OCI-LY7 (cell line): ENCODE measurements at places on chromosomes 5 and 9. TPM values are rescaled to one million over a fixed set of nuclear protein-coding genes. Genes with fewer than 3 reads are reported as not detected.
A peak's percentile ranks its signal among the peaks of the same experiment; 100 is the strongest.

NUTM2F gene
- not detected in 2 replicates for total RNA-seq

DPM2 gene
- 47.7 and 50.7 TPM in 2 replicates for total RNA-seq

RNF180 gene
- not detected in 2 replicates for total RNA-seq

NEUROG1 gene
- total RNA-seq, result not detected in 2 replicates

ENTPD2 gene
- not detected in 2 replicates for total RNA-seq

FRMD3 gene
- 0.48 and 0.65 TPM in 2 replicates for total RNA-seq

LCN15 gene
- not detected in 2 replicates for total RNA-seq

CCNJL gene
- total RNA-seq, result not detected in 2 replicates

FAM78A gene
- 35.0 and 38.4 TPM in 2 replicates for total RNA-seq

EGFL7 gene
- not detected in 2 replicates for total RNA-seq

IL3 gene
- total RNA-seq, result not detected in 2 replicates

PRDM12 gene
- not detected in 2 replicates for total RNA-seq

DNA sequence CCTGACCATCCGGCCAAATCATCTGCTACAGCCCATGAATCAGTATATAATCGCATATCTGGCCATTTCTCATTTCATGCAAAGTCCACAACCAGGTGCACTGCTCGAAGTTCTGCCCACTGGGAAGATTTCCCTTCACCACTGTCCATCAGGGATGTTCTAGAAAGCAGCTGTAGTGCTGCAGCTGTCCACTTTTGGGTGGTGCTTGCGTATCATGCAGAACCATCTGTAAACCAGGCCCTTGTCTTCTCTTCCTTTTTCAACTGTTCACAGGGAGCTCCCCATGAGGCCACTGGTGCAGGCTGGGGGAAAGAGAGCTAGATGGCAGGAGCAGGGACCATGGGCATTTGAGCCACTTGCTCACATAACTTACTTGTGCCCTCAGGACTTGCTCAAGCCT, 7.4 kb upstream of the ADAMTS6 start:
- DNase-seq, result no peak

- no peak for DNase-seq
Observed at GRCh38 chr9:82164159-82164558, 175.6 kb downstream of the SPATA31D1 start.

GRCh38 chr9:5582835-5583195, 46.1 kb upstream of the RIC1 start:
- DNase-seq, result peak; percentile 63

GRCh38 chr5:35803191-35803651, 53.5 kb upstream of the IL7R start:
- DNase-seq, result peak; percentile 70

- no peak for DNase-seq
Observed at GRCh38 chr9:87327575-87328125, 170.0 kb upstream of the DAPK1 start.

GRCh38 chr9:136928591-136928990, 15.9 kb downstream of the FBXW5 start:
- DNase-seq, result no peak

GRCh38 chr5:35954175-35954574, 15.8 kb upstream of the CAPSL start:
- DNase-seq, result no peak

DNA sequence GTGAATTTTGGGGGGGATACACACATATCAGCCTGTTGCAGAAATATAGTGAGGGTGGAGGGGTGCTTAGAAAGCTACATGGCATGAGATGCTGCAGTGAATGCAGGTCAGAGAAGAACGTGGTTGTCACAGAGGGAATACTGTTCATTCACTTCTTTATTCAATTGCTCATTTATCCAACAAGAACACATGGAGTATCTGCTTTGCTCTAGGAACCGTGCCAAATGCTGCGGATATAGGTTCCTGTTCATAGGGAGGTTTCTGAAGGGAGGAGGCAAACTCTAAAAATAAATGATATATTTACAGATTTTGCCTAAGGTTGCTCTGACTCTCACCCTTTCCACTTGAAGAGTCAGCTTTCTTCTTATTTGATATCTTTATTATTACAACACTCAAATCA, 444.3 kb upstream of the CLINT1 start:
- no peak for DNase-seq

- DNase-seq, result no peak
Observed at GRCh38 chr9:133725886-133726285, 12.3 kb downstream of the SARDH start.

- no peak for DNase-seq
Observed at GRCh38 chr5:116661419-116661818, 86.8 kb upstream of the SEMA6A start.

DNA sequence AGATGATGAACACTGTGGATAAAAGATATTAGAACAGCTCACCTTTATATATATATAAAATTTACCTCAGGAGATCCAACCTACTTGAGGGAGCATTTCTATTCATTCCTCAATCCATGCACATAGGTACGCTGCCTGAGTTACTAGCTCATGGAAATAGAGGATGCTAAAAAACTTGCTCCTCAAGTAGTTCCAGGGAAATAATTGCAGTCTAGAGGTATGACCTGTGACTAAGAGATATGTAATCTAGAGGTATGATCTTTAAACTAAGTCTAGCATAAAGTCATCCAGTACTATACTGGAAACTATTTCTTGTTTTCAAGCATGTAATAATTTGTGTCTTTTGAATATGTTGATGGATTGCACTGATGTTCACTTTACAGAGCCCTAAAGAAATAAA, 471.2 kb downstream of the TAF11L14 start:
- DNase-seq, result no peak

- DNase-seq, result no peak
Observed at GRCh38 chr5:82185851-82186250, 92.3 kb downstream of the RPS23 start.

DNA sequence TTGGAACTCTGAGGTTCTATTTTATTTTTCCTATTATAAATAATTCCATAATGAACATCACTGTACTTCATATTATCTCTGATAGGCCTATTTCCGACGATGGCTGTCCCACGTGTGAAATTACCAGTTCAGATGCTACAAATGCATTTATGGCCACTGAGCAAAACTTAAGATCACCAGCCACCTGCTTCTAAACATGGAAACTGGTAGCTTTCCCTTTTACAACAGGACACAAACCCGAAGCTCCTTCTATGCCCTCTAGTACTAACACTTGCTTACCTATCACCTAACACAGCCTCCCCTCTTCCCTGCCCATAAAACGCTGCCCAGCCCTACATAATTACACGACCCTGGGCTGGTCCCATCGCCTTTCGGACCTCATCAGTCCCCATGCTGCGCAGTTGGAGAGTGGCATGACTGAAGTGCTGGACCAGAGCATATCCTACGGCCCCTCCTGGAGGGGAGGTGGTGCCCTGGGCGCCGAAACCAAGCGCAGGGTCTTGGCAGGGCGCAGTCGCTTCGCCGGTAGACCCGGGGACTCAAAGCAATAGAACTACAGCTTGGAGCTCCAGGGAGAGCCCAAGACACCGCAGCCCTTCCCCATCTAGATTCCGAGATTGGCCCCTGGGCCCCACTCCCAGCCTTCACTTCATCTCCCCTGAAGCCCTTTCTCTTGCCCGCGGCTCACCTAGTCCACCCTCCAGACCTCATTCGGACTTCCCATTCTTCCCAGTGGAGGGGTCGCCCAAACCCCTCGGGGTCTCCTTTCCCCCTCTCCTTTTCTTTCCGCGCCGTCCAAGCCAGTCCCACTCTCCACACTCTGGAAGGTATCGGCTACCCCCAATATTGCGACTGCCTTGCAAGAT, 1.0 kb upstream of the SAP30L start:
- peak; percentile 28 for DNase-seq

DNA sequence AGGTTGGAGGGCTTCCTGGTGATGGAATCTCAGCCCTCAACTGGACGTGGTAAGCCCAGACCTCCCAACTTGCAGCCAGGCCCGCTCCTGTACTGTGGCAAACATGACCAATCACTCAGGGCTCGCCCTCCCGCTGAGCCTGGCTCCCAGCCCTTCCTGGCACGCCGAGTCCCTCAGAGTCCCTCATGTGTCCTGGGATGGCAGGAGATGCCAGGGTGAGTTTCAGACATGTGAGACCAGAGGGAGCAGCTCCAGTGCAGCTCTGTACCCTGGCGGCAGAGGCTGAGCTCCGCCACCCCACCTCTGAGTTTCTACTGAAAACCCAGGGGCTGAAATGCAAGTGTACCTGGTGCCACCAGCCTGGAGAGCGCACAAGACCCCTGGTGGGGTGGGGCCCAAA, 42.0 kb upstream of the RXRA start:
- DNase-seq, result no peak
